ENCODE measurements at places on chromosomes 2 and 18. TPM values are rescaled to one million over a fixed set of nuclear protein-coding genes. Genes with fewer than 3 reads are reported as not detected.

EGR4 gene
- not detected for total RNA-seq

ST8SIA5 gene
- total RNA-seq = under 0.01 TPM

CDH2 gene
- 1.8 TPM for total RNA-seq

CABYR gene
- 3.1 TPM for total RNA-seq

POTEI gene
- total RNA-seq = 0.26 TPM

ELOA2 gene
- total RNA-seq = not detected

GRCh38 chr2:144481666-144482065 lies 38.3 kb downstream of the ZEB2 start:
- no peak for DNase-seq

GRCh38 chr2:197969391-197969893 lies 165.0 kb downstream of the PLCL1 start:
- no peak for DNase-seq

GRCh38 chr2:231295363-231295655 lies 96.9 kb downstream of the ARMC9 start:
- no peak for DNase-seq

GRCh38 chr2:32523686-32524085 lies 104.2 kb upstream of the TTC27 start:
- DNase-seq = no peak

DNA sequence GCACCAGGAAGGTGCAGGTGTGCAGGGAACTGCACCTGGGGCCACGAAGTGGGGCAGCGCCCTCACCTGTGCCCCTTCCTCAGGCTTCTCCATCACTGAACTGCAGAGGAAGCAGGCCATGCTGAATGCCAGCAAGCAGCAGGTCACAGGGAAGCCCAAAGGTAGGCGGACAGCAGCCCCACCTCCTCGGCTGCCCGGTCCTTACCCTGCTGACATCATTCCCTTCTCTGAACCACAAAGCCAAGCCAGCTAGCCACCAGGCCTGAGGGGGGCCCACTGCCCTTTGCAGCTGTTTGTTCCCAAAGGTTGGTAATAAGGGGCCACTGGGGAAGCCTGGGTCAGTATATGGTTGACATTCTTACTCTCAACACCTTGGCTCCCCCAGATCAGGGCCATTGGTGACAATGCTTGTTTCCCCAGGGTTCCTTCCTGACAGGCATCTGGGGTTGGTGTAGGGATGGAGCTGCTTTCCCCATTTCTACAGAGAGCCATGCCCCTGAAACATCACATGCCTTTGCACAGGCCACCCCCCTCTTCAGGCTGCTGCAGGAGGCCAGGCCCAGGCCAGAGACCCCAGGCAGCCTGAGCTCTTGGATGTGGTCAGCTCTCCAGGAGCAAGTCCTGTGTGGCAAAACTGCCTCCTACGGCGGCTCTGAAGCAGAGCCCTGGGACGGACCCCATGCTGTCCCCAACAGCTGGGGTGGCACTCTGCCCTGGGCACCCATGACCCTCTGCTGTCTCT lies 47.8 kb downstream of the FAM168B start:
- no peak for DNase-seq

- no peak for DNase-seq
These were observed 269.0 kb downstream of the CDCA7 start for GRCh38 chr2:173623438-173624319.

GRCh38 chr18:79819968-79820351 lies 22.2 kb downstream of the KCNG2 start:
- no peak for DNase-seq

DNA sequence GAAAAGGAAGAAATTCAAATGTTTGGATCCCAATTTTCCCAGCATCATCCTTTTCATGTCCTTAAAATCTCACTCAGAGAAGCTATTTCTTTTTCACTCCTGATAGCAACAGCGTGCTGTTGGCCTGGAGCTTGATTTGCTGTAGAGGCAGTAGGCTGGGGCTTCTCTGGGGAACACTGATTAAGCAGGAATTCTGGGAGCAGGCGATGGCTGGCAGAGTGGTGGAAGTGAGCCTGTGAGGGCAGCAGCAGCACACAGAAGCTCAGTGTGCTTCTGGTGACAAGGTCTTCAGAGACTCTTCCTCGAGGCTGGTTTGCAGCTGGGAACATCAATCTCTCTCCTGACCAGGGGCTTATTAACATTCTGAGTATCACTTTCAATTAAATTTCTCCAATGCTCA lies 284.6 kb downstream of the DPP10 start:
- no peak for DNase-seq

GRCh38 chr2:45734952-45735351 lies 83.5 kb downstream of the PRKCE start:
- no peak for DNase-seq

DNA sequence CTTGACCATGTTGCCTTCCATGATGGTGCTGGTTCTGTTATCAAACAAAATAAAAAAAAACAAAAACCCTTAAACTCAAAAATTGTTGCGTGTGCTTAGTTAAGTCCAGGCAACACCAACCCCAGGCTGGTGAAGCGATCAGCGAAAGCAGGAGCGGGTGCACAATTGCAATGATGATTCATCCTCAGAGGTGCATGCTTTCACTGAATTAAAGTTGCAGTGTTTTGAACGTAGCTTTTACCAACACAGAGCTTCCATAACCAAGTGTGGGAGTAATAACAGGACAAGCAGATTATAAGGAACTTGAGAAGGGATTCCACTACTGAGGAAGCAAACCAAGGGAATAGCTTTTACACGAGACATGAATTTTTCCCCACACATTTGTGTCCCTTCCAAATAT lies 39.7 kb upstream of the RAPH1 start:
- no peak for DNase-seq
